ENCODE measurements at places on chromosomes 3 and 15.

DNA sequence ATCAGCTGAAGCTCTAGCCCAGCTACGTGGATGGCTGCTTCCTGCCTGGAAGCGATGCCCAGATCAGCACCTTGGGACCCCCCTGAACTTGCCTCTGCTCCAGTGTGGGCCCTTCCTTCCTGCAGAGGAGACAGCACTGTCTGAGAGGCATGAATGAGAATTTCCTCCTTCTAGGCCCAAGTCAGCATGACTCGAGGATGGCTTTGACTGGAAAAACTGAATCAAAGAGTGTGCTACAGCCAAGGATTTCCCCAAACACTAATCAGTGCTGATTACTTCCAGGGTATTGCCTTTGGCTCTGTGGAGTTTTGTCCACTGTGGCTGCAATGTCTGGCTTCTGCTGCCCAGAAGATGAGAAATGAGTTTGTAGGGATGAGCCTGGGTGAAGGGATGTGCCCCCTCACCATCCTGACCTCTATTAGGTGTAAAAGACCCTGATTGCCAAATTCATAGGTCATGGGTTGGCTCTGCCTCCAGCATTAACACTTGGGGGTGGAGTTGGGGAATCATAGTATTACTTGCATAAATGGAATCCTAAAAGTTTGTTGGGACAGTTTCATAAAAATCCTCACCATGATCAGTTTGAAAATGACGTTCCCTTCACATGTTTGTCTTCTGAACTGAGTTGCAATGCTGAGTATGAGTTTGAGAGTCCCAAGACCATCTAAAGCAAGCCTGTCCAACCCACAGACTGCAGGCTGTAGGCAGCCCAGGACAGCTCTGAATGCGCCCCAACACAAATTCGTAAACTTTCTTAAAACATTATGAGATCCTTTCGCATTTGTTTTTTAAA, 36.7 kb downstream of the FLNB start:
- DNase-seq: no peak

DNA sequence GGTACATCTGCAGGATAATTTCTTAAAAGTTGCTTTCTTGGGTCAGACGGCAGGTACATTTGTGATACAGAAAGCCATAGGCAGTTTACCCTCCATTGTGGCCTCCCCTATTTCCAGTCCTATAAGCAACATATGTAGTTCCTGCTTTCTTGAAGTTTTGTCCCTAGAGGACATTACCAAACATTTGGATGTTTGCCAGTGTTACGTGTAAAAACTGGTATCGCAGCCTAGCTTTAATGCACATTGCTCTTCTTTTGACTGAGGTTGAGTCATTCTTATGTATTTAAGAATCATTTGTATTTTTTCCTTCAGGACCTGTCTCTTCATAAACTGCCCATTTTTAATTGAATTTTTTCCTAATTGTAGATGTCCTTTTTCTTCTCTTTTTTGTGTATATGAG, 114.3 kb downstream of the DIPK2A start:
- no peak for DNase-seq

- DNase-seq: no peak
Observed at GRCh38 chr3:24433838-24434591, 60.6 kb downstream of the THRB start.

- DNase-seq: no peak
Observed at GRCh38 chr3:14391033-14391432, 11.4 kb upstream of the SLC6A6 start.

DNA sequence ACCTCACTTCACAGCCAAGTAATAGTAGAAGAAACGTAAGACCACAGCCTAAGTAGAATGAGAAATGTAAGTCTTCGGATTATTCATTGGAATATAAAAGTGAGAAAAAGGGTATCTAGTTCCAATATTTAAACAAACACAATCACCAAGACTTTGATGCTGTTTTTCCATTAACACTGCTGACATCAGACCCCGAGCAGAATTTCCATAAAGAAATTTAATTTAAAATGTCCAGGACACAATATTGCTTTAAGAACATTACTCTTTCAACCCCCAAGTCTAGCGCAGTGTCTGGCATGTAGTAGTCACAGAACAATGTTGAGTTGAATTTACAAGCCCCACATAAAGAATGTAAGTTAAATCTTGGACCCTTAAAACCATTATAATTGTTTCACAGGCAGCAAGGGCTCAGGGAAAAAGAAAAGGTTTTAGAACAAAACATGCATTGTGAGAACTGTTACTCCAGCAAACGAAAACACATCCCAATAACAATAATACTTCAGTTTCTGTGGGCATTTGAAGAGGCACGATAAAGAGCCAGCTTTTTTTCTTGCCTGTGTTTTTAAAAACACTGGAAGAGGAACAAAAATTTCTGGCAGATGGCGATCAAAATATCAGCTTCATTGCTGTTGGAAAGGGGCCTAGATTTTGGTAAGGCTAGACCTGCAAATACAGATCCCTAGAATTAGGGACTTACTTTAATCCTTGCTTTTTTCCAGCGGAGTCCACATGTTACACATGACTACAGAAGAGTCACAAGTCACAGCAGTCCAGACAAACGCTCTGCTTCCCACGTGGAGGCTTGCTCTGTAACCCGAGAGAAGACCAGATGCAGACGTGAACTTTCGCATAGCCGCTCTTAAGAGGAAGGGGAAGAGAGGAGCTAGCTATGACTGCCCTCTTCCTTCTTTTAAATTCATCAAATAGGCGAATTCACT, 77.9 kb upstream of the IGSF10 start:
- DNase-seq: no peak

DNA sequence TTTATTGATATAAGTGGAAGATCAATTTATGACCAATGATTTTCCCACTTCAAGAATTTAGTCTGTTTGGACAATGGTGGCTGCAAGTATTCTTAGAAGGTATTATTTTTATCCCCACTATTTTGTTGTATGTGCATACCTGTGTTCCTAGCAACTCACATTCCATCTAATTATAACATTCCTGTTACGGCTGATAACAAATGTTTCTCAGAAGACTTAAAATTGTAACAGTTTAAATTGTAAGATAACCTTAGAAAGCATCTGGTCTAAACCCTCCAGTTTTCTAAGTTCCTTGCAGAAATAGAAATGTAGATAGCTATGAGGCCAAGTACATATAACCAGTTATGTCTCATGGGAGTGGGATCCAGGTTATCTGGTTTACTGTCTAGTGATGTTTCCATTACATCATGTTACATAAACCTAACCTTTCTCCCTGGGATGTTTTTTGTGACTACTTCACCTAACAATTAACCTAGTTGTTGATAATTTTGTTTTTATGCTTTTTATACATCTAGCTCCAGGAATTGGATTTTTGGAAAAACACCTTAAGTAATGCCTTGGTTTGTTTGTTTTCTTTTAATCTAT, 11.1 kb upstream of the MFN1 start:
- DNase-seq: no peak

GRCh38 chr15:38545179-38545578, 19.4 kb downstream of the RASGRP1 start:
- DNase-seq: no peak

DNA sequence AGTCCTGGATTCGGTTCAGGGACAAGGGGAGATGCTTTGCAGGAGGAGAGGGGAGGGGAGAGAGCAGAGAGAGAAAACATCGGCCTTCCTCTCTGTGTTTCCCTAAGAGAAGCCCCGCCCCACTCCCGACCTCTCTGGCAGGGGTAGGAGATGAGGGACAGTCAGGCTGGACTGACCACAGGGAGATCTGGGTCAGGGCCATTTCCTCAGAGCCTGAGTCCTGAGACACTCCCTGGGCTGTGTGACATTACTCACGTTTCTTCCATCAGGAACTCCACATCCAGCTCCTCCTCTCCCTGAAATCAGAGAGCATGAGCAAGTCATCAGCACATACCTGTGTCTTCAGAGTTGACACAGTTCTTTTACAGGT, 9.1 kb downstream of the PLA2G4D start:
- no peak for DNase-seq

DNA sequence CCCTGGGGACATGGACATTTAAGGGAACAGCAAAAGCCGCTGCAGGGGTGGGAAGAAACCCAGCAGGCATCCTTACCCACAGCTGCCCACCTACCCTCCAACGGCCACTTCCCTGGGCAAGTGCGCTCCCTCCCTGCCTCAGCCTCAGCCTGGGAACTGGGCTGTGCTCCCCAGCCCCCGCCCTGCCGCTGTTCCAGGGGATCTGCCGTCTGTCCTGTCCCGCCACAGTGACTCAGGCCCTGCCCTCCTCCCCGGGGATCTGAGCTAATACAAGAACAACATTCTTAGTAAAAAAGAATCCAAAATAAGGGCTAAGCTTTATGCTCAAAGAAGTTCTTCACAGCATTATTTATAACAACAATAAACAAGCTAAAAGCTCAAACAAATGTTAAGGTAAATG, 7.4 kb upstream of the IQSEC1 start:
- DNase-seq: no peak

- no peak for DNase-seq
Observed at GRCh38 chr3:58492494-58492905, 604 bp downstream of the KCTD6 start.

DNA sequence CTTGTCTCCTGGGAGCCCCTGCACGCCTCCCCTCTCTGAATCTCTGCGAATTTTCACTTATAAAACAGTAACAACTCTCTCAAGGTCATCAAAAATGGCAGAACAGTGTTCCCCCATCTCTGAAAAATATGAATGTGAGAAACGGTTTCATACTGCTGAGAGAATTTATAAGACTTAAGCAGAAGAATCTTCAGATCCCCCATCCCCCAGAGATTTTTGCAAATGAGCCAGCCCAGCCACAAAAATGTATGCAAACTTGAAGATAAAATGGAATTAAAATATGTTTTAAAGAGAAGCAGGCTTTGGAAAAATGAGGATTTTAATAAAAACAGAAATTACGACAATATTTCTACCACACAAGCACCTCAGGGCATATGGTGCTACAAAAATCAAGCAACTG, 173.0 kb downstream of the STT3B start:
- DNase-seq: no peak

GRCh38 chr3:9476935-9477334, 76.7 kb downstream of the LHFPL4 start:
- no peak for DNase-seq

- peak; percentile 34 for DNase-seq
Observed at GRCh38 chr15:80242132-80242769, 9.8 kb downstream of the CTXND1 start.

- DNase-seq: no peak
Observed at GRCh38 chr3:112560307-112560706, 1.5 kb downstream of the ATG3 start.
